Small intestine (tissue), 16 donors: ENCODE measurements at places on chromosomes 6 and 20. TPM values are rescaled to one million over a fixed set of nuclear protein-coding genes. Genes with fewer than 3 reads are reported as not detected.

Gene NNAT
- 18.6 TPM for polyA plus RNA-seq

DNA sequence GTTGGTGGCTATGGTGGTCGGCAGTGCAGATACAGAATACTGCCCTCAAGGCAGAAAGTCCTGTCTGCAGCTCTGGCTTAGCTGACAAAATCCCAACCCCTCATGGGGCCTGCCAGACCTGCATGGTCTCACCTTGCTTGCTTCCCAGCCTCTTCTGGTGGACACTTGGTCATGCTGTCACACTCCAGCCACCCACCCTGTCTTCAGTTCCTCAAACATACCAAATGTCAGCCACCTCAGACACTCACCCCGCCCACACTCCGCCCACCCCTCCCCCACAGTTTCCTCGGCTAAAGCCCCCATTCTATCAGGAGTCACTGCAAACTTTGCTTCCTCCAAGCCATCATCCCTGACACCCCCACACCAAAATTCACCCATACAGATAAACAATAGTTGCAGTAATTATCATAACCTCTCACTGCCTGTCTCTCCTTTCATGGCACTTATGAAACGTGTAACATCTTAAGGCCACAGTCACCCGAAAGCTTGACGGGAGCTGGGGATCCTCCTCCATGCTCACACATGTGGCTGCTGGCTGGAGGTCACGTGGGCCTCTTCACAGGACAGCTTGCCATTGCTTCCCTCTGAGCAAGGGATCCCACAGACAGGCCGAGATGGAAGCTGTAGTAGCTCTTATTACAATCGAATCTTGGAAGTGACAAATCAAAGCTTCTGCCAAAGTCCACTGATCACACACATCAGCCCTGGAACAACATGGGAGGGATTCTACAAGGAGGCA, 202.2 kb downstream of the PTPRT start:
- H3K36me3 ChIP-seq, result no peaks in the 10 kb centered on the region
- H3K4me3 ChIP-seq, result no peak overlapping the region
- DNase-seq, result no peak

DNA sequence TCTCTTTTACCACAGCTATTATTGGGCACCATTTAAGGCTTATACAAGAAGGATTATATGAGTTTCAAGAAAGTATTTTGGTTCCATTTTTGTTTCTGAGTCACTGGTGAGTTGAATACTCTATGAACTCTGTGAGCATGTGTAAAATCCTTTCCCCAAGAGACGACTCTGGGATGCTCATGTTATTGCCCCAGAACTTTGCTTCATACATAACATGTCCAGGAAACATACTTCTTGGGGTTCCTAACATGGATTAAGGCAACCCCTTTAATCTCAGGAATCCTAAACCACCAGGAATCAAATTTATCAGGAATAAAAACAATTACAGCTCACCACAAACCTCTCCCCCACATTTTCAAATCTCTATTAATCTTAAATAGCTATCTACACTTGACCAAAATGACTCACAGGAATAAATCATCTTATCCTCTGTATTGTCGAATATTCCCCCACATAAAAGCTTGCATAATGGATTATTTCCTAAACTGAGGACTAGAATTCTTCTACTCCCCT, 117.5 kb upstream of the COL21A1 start:
- no peak overlapping the region for H3K4me3 ChIP-seq
- H3K4me1 ChIP-seq, result no peaks in the 10 kb centered on the region
- H3K27me3 ChIP-seq, result no peaks in the 10 kb centered on the region
- DNase-seq, result no peak

- H3K27ac ChIP-seq, result no peak overlapping the region
- no peak overlapping the region for H3K4me3 ChIP-seq
- H3K27me3 ChIP-seq, result no peaks in the 10 kb centered on the region
Measured at GRCh38 chr20:16158976-16159286, 414.3 kb downstream of the KIF16B start.

GRCh38 chr20:57007171-57007540, 259.3 kb downstream of the BMP7 start:
- DNase-seq, result no peak
- H3K4me1 ChIP-seq, result no peaks in the 10 kb centered on the region
- H3K4me3 ChIP-seq, result no peak overlapping the region
- no peaks in the 10 kb centered on the region for H3K36me3 ChIP-seq
- H3K27me3 ChIP-seq, result peaks cover 10% of the 10 kb centered on the region

Gene PROCR
- 22.4 TPM for polyA plus RNA-seq

Gene BFSP1
- polyA plus RNA-seq, result 0.65 TPM
